Activated naive CD4-positive, alpha-beta T cell (primary cell): ENCODE measurements at places on chromosomes 3 and 15.

- no peak for DNase-seq
Observed at GRCh38 chr3:9870978-9871377, 9.1 kb downstream of the CIDEC start.

DNA sequence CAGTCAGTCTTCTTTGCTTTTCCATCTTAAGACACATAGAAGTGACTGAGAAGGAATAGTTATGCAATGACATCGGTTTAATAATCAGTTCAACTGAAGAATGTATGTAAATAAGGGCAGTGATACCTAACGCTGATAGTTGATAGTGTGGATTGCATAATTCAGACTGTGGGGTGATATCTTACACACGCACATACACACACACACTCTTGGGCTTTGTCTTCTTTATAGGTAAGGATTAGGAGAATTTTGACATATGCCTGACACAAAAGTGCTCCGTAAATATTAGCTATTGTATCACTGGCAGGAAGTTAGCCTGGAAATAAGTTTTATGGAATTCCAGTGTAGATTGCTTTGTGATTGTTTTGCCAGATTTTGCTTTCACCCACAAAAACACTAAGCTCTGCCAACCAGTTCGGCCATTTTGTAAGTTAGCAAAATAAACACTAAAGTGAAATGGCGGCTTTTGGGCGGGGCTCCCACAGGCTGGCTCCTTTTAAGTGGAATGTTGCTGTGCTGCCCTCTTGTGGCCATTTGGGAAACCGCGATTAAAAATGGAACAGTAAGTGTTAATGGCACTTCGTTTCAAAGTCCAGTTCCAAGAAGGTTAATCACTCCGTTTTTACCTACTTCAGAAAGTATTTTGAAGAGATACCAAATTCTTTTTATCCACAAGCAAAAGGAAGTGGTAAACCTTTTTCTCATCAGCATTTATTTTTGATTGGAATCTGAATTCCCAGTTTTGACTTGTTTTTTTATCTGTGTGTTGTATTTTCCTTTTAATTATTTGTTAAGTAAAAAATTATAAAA, 17.7 kb downstream of the CHD2 start:
- peak; percentile 89 for DNase-seq

GRCh38 chr3:150681057-150681456, 22.7 kb downstream of the ERICH6 start:
- no peak for DNase-seq

DNA sequence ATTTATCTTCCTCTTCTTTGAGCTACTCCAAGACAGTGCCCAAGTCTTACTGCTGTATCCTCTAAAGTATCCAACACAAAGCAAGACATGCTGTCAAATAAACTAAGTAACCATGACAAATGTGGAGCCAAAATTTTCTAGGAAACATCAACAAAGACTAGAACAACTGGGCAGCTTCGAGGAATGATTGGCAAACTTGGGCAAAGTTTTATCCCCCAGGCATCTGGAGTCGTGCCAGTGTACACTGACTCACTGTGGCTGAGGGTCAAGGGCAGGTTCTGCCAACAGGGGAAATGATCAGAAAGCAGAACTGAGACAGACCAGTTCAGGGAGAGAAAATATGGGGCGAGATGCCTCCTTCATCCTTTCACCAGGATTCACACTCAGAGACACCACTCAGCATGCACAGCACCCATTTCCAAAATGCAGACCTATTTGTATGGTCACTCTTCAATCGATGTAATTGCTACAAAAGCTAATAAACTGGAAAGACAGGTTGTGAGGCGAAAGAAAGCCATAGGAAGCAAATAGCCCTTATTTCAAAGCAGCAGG, 65.8 kb downstream of the MB21D2 start:
- no peak for DNase-seq

DNA sequence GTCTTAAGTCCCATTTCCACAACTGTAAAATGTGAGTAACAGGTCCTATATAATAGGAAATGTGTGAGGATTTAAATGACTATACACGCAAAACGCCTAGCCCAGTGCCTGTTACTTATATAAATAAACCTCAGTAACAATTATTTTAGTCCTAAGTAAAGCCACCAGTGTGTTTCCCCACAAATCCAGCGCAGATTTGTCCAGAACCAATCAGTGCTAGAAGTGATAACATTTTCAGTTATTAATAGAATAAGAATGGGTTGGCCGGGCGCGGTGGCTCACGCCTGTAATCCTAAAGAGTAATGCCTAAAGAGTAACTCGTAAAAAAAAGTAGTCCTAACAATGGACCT, 561 bp downstream of the RPAP1 start:
- no peak for DNase-seq

DNA sequence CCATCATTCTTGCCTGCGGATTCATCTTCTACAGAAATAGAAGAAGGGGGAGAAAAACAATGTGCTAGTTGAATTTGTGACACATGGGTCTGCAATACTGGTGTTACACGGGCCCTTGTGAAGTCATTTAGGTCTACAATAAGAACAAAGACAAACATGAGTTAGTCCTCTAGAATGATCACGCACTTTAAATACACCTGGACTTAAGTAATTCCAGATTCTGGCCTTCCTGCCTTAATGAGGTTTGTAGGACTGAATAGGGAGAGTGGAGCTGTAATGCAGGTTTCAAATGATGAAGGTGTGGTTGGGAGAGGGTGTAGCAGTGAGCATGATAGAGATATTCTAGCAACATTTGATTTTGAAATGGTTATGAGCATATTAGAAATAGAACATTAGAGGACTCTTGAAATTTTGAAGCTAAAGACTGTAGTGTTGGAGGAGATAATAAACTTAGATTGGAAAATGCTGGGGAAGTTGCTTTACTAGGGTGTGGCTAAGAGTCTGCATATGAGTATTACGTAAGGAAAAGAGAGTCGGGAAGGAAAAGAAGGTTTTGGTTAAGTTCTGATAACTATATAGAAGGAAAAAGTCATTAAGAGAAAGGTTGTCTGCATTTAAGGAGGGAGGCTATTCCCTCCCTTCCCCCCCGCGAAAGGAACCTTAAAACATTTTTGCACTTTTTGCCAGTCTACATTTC, 606 bp downstream of the EIF2A start:
- DNase-seq = no peak

DNA sequence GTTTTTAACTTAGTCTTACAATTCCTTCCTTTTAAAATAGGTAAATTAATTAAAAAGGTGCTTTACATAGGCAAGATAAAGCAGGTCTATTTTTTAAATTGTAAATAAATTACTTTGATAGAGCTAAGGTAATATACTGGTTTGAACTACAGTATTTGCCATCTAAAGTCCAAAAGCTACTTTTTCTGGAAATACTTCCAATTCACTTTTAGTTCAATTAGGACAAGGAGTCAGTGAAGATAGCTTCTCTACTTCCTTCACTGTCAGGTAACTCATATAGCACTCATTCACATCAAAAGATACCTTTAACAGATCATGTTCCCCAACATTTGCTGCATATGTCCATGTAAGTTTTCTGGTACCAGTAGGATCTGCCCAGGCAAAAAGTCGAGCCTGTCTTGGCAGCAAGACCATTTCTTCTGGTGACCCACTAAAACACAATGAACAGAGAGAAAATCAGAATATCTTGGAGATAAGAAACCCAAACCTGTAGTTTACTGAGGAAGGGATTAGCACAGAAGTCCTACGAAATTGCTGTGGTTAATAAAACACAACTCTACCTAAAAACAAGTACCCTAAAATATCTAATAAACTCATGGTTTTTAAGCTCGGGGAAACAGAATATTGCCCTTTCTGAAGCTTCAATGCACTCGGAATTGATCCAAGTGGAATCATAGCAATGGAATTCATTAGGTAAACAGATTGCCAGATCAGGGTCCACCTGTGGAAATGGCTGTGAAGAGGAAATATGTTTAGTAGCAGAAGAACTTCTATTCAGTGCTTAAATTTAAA, 153.1 kb downstream of the VPS13C start:
- DNase-seq = no peak

DNA sequence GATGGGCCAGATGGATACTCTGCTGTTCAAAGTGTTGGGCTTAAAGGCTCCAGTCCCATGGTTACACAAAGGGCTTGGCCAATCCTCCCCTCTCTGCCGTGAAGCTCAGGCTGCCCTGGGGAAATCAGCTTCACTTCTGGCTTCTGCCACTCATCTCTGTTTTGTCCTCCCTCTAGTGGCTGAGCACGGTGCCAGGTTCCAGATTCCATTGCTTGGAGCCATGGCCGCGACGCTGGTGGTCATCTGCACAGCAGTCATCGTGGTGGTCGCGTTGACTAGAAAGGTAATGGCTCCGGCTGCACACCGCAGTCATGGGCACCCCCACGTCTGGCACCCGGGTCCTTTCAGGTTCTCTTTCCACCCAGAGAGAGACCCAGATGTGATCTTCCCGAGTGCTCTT, 5.6 kb downstream of the TIGIT start:
- DNase-seq = no peak

DNA sequence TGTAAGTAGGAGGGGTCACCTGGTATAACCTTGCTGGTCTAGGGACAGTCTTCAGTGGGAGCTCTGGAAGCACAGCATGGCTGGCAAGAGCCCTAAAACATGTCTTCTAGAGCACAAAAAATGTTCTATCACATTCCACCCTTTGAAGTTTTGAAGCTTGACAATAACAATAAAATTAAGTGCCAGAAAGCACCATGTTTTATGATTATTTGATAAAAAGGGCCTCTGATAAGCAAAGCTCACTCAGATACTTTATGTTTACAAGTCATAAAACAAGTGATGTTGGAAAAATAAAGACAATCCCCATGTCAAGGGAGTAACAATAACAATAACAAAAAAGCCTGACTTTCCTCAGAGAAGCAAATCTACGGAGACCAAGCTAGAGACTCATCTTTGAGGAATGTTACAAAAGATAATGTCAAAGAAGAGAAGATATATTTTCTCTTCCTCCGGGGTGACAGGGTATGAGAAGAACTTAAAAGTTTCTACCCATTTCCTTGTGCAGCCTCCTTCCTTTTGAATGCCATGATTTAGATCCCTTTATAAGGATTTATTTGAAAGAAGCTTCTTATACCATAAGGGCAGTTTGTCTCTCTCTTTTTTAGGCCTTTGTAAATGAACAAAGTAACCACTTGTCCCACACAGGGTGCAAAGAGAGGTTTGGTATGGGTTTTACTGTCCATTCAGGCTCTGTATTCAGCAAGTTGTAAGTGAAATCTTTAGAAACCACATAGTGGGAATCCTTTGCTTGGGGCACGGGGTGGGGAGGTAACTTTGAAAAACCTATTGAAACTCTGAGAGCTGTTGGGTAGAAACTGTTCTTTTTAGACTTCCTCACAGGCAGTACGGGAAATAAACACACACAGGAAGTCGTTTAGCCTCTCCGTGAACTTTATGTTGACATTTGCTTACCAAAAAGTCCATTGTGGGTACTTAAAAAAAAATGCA, 109.6 kb upstream of the RBMS3 start:
- DNase-seq = no peak

- no peak for DNase-seq
Observed at GRCh38 chr15:68154923-68155559, 50.1 kb downstream of the CALML4 start.

- no peak for DNase-seq
Observed at GRCh38 chr15:48720646-48721045, 75.1 kb upstream of the FBN1 start.

- no peak for DNase-seq
Observed at GRCh38 chr3:100630664-100631063, 21.3 kb downstream of the ADGRG7 start.

GRCh38 chr3:49162751-49163419, 3.2 kb downstream of the CCDC71 start:
- DNase-seq = no peak

DNA sequence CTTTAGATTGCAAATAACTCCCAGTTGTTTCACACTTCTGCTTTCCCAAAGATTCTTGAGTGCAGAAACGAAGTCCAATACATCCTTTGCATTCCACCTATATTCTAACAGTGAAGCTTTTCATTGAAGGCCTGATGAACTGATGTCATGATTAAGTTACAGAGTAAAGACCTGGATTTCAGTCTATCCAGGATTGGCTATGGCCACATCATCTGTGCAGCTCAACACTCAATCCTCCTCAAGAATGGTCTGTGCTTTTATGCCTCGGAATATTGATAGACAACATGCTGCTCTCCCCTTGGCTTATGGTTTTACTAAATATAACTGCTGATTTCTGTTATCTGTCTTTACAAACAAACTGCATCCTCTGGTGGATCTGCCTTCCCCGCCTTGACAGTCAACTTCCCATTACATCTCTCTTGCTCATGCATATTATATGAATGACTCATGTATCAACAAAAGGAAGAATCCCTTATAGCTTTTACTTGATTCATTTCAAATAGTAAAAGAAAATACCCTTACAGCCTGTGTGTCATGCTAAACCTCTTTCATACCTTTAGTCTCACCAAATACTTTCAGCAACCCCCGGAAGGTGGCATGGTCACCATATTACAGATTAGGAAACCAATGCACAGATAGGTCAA, 59.5 kb downstream of the SCN11A start:
- no peak for DNase-seq

DNA sequence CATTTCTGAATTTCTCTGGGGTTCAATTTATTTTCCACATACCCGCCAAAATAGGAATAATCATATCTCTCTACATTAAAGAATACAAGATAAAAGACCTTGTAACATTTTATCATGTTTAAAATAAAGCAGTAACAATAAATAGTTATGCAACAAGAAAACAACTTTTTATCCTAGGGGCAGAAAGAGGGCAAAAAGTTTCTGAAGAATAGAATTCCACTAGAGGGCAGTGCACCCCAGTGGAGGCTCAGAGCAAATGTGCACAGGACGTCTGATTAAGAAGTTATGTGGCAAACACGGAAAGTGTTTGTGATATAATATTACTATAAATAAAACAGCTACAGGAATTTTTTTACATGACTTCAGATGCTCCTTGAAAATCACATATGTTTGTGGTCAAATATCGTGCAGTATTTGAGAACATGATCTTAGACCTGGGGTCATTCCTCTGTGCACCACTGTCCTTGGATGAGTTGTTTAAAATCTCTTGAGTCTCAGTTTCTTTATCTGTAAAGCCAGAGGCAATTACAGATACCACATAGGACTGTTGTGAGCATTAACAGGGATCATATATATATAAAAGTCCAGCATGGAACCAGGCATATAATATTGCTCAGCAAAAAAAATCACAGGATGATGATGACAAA, 13.2 kb upstream of the PIK3R4 start:
- no peak for DNase-seq

GRCh38 chr3:167450195-167450594, 23.6 kb downstream of the SERPINI2 start:
- no peak for DNase-seq

DNA sequence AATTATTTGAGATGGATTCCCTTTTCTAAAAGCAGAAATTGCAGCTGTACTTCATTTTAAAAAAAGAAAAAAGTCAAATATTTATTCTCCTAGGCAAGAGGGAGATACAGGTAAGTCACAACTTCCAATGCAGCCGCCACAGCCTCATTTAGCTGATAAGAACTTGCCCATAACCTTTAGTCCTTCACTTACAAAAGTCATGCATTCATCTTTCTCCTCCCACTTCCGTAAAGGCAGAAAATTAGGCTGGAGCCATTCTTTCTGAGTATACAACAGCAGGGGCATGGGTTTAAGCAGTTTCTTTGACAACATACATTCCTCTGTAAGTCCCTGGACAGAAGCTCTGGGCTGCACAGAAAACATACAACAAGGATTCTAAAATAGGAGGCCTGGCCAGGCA, 4.3 kb downstream of the SUCLG2 start:
- DNase-seq = no peak

- no peak for DNase-seq
Observed at GRCh38 chr3:140296796-140297352, 361.9 kb downstream of the CLSTN2 start.

GRCh38 chr15:65583701-65584100, 27.2 kb downstream of the INTS14 start:
- DNase-seq = peak; percentile 3
